ENCODE measurements at places on chromosomes 4 and X.

- no peak for DNase-seq
Observed at GRCh38 chr4:55561889-55562288, 15.2 kb upstream of the CLOCK start.

DNA sequence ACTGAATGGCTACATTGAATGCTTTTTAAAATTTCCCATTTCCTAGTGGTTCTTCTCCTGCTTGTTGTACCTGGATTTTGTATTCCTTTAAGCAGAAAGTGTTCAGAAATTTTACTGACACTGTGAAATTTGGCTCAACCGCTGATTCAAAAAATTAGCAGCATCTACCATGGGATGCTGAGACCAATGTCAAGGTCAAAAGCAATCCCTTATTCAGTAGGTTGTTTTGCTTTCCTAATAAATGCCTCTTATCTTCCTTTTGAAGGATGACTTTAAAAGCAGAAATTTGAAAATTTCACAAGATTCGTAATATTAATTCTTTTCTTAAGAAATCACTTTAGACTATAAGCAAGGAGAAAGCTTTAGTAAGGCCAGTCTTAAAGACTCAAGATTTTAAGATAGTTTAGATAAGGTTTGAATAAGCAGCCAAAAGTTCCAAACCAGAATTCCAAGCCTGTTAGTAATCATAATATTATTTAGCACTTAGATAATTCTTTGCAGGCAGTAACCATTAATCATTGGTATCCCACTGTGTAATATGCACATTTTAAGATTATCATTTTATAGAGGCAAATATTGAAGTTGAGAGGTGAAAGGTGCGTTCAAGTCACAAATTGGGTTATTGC, 508.8 kb downstream of the ANKRD50 start:
- DNase-seq = no peak

DNA sequence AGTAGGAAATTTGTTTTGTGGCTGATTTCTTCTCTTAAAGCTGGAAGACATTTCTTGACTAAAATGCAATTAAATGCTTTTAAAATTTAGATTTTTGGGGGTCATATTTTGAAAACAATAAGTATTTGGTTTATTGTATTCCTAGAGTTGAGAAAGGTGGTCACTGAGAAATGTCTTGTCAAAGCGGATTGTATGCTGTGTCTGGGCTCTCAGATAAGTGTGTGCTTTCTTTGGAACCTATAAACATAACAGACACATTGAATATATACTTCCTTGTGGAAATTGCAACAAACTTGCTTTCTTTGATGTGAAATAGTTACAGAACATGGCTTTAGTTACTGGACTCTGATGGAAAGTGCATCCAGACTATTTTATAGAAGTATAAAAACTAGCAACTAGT, 75.4 kb downstream of the AFF1 start:
- no peak for DNase-seq

DNA sequence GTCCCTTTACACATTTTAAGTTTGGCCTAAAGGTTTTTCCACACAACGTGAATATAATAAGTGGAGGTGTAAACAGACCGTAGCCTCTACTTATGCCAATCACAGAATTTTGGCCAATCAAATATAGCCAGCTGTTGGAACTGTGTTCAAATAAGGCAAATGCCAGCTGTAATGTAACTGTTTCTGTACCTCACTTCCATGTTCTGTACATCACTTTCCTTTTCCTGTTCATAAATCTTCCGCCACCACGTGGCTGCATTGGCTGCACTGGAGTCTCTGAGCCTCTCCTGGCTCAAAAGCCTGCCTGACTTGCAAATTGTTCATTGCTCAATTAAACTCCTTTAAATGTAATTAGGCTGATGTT, 105.1 kb upstream of the SMIM31 start:
- no peak for DNase-seq

- DNase-seq = no peak
Observed at GRCh38 chr4:183977707-183978106, 72.6 kb downstream of the STOX2 start.

GRCh38 chr4:172127168-172127567, 314.0 kb downstream of the GALNTL6 start:
- no peak for DNase-seq

GRCh38 chr4:109640644-109641043, 62.6 kb downstream of the CASP6 start:
- no peak for DNase-seq

DNA sequence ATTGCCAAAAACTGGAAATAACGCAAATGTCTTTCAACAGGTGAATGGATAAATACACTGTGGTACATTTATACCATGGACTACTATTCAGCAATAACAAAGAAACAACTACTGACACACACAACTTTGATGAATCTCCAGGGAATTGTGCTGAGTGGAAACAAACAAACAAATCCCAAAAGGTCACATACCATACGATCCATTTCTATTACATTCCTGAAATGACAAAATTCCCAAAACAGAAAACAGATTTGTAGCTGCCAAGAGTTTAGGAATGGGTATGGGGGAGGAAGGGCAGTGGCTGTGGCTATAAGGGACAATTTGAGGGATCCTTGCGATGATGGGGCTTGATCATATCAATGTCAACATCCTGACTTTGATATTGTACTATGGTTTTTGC, 2.5 kb downstream of the ZNF182 start:
- DNase-seq = no peak

GRCh38 chrX:41167888-41168287, 82.6 kb downstream of the USP9X start:
- no peak for DNase-seq

GRCh38 chrX:55489314-55490009, at the start of gene USP51:
Gene USP51, minus strand, starts transcription at chrX:55489848. Its CDS starts 909 bp downstream, at chrX:55488939.
- no peak for DNase-seq

DNA sequence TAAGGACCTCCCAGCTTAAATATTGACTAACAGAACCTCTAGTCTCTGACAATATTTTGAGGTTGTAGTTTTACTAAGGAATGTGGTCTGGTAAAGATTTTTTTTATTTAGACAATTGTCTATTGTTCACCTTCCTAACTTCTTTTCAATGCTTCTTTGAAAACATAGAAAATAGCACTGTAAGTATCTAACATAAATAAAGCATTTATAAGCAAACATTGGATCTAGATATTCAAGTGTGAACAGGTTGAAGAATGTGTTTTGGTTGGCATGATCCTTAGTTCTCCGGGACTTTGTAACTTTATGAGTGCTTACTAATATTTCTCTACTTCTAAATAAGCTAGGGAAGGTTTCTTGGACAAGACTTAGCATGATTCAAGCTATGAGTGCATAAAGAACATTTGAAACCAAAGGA, 285.4 kb upstream of the ARSJ start:
- no peak for DNase-seq

GRCh38 chr4:5422195-5422594, 286.2 kb downstream of the EVC2 start:
- no peak for DNase-seq

GRCh38 chrX:12170755-12171154, 32.5 kb downstream of the FRMPD4 start:
- DNase-seq = no peak

DNA sequence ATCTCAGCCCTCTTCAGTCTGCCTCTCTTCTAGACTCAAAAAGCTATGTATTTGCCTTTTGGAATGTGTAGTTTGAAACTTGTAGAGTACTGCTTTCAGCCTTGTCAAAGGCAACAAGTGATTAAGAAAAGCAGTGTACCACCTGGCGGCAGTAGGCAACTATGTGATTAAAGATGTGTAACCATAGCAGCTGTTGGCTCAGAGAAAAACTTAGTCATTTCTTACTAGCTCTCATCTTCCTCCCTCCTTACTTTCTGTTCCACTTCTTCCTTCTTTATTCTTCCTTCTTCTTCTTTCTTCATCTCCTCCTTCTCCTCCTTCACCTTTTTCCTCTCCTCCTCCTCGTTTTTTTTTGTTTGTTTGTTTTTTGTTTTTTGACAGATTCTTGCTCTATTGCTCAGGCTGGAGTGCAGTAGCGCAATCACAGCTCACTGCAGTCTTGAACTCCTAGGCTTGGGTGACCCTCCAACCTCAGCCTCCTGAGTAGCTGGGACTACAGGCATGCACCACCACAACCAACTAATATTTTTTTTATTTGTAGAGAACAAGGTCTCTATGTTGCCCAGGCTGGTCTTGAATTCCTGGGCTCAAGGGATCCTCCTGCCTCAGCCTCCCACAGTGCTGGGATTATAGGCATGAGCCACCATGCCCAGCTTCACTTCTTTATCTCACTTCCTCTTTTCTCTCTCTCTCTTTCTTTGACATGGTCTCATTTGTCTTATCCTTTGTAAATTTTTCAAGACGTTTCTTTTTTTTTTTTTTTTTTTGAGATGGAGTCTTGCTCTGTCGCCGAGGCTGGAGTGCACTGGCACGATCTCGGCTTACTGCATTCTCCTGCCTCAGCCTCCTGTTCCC, 32.6 kb downstream of the ABHD18 start:
- no peak for DNase-seq

- no peak for DNase-seq
Observed at GRCh38 chrX:23332101-23332887, 2.4 kb upstream of the PTCHD1 start.

DNA sequence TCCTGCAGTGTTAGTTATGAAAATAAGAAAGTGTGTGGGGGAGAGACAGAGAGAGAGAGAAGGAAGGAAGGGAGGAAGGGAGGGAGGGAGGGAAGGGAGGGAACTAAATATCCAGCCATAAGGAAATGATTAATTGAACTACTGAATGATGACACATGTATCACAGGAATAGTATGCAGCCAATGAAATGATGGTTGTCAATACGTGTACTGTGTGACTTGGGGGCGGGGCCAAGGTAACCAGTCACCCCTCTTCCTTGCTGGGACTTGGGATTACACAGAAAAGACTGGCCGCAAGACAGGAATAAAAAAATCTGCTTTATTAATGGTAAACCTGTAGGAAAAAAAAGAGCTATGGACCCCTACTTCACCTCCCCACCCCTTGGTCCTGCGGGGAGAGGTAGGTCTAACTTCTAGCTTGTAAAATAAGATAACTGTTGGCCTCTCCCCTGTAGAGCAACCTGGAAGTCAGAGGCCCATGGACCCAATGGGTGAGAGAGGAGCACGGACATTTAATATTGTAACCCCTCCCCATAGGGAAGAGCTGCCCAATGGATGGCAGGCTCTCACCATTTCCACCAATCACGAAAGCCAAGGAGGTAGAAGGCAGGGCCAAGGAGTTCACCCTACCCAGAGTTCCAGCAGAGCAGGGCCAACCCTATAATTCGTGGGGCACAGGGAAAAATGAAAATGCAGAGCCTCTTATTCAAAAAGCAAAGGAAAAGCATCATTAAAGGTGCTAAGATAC, 7.4 kb downstream of the PPP2R2C start:
- DNase-seq = no peak

DNA sequence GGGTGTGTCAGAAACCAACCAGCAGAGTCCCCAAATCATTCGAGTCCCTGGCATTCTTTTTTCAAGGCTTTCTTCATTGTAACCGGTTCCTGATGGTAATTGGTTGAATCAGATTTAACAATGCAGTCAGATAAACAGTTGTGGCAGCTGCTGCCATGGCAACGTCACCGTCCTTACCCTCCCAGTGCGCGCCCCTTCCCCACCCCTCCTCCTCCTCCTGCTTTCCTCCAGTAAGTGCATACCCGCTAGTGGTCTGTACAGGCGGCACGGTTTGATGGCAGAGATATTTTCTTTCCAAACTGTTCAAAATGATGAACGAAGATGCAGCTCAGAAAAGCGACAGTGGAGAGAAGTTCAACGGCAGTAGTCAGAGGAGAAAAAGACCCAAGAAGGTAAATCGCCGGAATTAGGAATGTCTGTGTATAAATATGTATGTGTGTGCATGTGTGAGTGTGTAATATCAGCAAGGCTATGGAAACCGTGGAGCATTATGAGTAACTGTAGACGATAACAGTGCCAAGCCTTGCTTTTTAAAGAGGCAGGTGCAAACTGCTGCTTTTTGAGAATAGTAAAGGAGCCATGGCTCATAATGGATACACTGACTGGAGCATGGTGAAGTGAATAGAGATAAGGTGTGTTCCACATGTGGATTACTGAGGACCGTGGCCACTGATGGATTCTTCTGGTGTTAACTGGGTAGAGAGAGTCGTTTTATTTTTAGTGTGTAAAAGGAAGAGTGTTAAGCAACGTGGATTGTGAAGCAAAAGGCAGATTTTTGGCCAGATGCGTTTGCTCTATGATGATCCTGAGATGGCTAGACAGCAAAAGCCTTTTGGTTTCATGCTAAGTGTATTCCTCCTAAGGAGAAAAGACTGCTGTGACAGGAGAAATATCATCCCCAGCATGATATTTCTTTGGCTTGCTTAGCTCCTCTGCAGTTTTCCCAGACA, at the start of gene ANK2:
Gene ANK2, plus strand, starts transcription at position 233 of the 950 bp plus-strand sequence. Its CDS starts 76 bp downstream, at position 309.
- DNase-seq = no peak

- no peak for DNase-seq
Observed at GRCh38 chr4:154329939-154330338, 161.7 kb downstream of the DCHS2 start.

GRCh38 chrX:68490644-68491043, 8.2 kb upstream of the YIPF6 start:
- no peak for DNase-seq

GRCh38 chr4:185142564-185142911, 528 bp upstream of the SLC25A4 start:
- no peak for DNase-seq

DNA sequence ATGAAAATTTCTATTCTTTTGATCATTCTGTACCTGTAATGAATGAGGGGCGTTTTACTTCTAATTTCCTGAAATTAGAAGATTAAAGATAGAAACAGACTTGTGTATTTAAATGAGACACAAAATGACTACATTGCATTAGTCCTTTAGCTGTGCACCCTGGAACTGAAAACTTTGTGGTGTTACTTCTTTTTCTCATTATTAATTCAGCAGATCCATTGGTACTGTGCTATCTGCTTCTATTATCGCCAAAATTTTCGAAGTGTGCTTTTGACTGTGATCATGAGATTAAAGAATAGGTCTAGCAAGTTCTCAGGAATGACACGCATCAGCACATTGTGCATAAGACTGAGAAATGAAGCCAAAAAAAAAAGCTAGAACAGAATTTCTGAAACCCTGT, 1938.9 kb upstream of the TENM3 start:
- DNase-seq = no peak

DNA sequence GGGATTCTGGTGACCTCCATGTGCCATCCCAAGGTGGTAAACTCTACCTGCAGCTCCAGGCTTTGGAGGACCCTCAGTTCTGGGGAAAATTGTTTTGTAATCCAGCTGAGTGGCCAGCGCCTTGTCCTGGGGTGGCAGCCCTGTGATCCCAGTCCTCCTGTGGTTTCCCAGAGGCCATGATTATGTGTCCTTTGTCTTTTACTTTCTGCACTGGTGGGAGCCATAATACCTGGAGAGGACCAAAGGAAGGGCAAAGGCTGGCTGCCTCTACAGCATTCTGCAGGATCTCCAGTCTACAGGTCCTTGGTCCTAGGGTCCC, 64.0 kb downstream of the NBDY start:
- DNase-seq = no peak

- DNase-seq = no peak
Observed at GRCh38 chr4:150461957-150462356, 120.0 kb upstream of the MAB21L2 start.

- DNase-seq = no peak
Observed at GRCh38 chr4:56155432-56155831, 206.7 kb downstream of the CEP135 start.

Measured in activated T-cell treated with anti-CD3 and anti-CD28 coated beads for 4 hours (primary cell).